Ureter (tissue), 1 donor: ENCODE measurements at places on chromosomes 6 and 20.
A peak's percentile ranks its signal among the peaks of the same experiment; 100 is the strongest.

- no peak for DNase-seq
Observed at GRCh38 chr20:51220293-51220706, 197.4 kb upstream of the KCNG1 start.

GRCh38 chr20:4160761-4161305 is 145.5 kb upstream of the RNF24 start:
- no peak for DNase-seq

DNA sequence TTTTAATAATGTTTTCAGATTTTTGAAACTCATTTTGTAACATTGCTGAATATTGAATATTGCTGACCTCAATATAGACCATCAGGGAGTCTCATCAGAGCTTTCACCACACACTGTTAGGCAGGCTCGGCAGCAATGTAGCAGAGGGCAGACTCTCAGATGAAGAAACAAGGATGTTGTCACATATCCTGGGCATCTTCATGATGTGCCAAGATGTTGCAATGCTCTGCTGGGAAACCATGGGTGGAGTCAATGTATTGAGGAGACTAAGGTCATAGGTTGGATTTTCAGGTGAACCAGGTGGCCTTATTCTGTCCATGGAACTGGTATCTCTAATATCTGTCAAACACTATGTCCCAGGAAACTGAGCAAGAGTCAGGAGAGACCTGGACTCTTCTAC is 27.3 kb downstream of the NR2E1 start:
- no peak for DNase-seq

DNA sequence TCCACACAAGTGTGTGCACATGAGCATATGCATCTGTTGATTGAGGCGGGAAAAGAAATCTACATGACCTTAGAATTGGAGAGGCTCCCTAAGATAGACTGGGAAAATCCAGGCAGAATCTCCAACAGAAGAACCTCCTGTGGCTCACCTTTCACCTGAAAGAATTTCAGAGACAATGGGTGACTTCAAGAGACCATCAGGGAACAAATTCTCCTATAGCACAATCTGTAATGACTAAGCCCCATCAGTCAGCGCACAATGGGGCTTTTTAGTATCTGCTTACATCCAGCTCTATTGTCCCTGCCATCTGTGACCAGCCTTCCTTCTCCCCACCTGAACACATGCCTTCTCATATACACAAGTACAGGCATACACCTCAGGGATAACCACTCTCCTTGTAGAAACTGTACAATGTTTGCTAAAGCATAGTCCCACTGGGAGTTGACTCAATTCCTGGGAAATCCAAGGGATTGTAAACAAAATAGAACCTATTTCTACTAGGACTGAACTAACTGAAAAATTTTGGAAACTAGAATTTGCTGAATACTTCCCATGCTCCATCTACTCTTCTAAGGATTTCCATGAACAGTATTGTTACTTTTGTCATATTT is 150.8 kb upstream of the STXBP5 start:
- no peak for DNase-seq

DNA sequence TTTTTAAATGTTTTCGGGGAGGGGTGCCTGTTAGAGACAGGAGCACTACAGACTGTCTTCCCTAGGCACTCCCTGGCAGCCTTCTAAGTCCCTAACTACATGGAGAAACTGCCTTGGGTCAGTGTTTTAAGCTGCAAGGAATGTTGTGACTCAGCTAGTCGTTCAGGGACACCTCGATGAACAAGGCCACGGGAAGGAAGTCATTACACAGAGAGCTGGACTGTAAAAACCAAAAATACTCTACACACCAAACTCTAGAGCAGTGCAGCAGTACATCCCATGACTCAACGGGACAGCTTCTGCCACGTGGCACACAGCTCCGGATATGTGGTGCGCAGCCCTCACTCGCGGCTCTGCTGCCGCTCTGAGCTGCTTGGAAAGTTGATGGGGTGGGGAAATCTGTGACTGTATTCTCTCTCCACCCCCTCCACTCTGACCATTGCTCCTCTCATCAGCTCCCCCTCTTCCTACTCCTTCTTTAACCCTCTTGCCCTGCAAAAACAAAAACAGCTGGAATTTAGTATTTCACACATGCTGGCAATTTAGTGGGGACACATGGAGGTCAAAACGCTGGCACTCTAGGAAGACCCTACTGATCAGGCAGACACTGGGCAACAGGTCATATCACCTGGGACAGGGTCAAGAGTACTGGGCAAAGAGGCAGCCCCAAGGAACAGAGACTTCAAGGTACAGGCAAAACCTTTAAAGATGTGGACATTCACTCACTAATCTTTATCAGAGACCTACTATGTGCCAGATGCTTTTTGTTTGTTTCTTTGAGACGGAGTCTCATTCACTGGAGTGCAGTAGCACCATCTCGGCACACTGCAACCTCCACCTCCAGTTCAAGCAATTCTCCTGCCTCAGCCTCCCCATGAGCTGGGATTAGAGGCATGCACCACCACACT is 10.9 kb upstream of the LPIN3 start:
- DNase-seq, result peak; percentile 77

GRCh38 chr6:136643850-136644596 is 93.8 kb upstream of the MAP7 start:
- DNase-seq, result peak; percentile 92

- no peak for DNase-seq
Observed at GRCh38 chr20:15561707-15562404, 1011.4 kb downstream of the KIF16B start.

- no peak for DNase-seq
Observed at GRCh38 chr20:62052336-62052841, 13.3 kb downstream of the TAF4 start.

GRCh38 chr6:20137837-20138236 is 74.4 kb downstream of the MBOAT1 start:
- DNase-seq, result no peak

DNA sequence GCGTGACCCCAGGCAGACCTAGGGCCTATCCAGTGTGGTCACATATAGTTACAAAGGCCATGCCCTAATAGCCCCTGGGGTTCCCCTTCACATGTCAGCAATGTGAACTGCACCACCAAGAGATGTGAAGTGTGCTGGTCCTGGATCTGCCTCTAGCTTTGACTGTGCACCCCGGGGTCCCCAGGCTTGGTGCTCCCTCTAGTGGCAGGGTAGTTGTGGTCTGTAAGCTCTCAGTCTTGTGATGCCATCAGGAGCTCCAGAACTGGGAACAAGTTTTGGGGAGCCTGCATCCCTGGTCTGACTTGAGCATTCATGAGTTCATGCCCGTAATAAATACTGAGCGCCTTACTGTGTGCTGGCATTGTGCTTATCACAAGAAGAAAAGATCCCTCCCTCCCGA is 143.4 kb downstream of the DHX35 start:
- no peak for DNase-seq

DNA sequence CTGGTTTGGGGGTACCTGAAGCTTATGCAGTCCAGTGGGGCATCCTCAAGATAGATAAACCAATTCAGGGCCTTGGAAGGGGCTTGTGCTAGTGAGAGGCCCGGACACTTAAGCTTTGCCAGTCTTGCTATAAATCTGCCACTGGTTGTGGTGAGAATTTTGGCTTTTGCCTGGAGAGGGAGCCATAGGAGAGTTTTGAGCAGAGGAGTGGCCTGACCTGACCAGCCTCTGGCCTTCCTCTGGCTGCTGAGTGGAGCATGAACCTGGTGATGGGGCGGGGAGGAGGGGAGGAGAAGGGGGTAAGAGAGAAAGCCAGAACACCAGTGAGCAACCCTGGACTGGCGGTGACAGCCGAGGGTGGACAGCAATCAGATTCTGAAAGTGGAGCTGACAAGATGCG is 7.1 kb downstream of the TMEM74B start:
- DNase-seq, result no peak

DNA sequence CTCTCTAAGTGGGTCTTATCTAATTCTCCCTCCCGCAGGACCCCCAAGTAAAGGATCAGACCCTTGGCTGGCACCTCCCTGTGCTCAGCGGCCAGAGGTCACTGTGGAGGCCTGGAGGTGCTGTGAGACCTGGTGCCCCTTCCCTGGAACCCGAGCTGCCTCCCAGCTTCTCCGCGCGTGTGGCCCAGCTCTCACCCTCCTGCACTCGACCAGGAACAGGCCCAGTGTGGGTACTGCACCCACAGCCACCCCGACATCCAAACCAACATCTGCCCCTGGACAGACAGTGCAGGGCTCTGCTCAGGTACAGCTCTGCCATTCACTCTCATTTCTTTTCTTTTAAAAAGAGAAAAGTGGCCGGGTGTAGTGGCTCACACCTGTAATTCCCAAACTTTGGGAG is 42.4 kb downstream of the TMEM242 start:
- DNase-seq, result no peak

GRCh38 chr6:160215232-160215631 is 43.4 kb downstream of the SLC22A2 start:
- no peak for DNase-seq

- no peak for DNase-seq
Observed at GRCh38 chr6:159012201-159012600, 12.2 kb upstream of the RSPH3 start.

GRCh38 chr6:118212451-118213173 is 305.5 kb downstream of the SLC35F1 start:
- no peak for DNase-seq

GRCh38 chr6:107656883-107657282 is 167.0 kb downstream of the SOBP start:
- no peak for DNase-seq
